GM04504 (cell line): ENCODE measurements at places on chromosomes 2 and 18.

- DNase-seq, result no peak
Measured at GRCh38 chr2:38093527-38094165, 17.7 kb upstream of the CYP1B1 start.

- no peak for DNase-seq
Measured at GRCh38 chr2:176432434-176432833, 163.2 kb downstream of the MTX2 start.

- DNase-seq, result no peak
Measured at GRCh38 chr2:66968946-66969345, 428.2 kb upstream of the ETAA1 start.

DNA sequence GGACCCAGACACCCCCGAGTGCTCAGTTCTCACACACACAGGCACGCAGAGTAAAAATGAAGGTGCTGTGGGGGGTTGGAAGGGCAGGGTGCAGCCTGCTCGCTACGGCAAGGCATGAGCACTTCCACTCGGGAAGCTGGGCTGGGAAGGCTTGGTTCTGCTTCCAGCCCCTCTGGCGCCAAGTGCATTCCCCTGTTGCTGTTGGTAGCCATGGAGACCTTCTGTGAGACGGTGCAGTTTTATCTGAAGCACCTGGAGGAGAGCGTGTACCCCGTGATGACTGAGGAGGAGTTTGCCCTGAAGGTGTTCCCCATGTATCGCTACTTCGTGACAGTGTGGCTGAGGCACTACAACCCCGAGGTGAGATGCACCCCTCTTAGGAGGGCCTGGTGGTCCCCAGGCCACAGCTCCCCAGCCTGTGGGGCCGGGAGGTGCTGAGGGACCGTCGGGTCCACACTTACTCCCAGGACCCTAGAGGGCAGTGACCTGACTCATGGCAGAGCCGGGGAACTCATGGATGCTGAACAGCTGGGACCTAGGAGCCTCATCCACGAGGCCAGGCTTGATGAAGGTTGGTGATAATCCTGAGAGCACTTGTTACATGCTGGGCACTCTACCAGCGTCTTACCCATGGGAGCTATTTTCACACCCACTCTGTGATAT, 15.5 kb downstream of the MROH2A start:
- DNase-seq, result no peak

- DNase-seq, result no peak
Measured at GRCh38 chr2:187139469-187139868, 290.5 kb upstream of the ZSWIM2 start.
